ENCODE measurements at places on chromosomes 12 and 14. TPM values are rescaled to one million over a fixed set of nuclear protein-coding genes. Genes with fewer than 3 reads are reported as not detected.

Gene ZBTB42
- 2.0 TPM for total RNA-seq

Gene SERPINA5
- 2.3 TPM for total RNA-seq

Gene TMEM117
- total RNA-seq = 1.0 TPM

Gene KRT82
- total RNA-seq = not detected

Gene PLCZ1
- total RNA-seq = not detected

Gene TMEM253
- total RNA-seq = not detected

Gene KRT83
- not detected for total RNA-seq

Gene CFAP251
- total RNA-seq = 10.1 TPM

Gene GLIPR1L2
- not detected for total RNA-seq

Gene MMP17
- 3.7 TPM for total RNA-seq

Gene TPH2
- not detected for total RNA-seq

Gene TSHR
- not detected for total RNA-seq

Gene JAG2
- total RNA-seq = 7.6 TPM

Gene ESRRB
- not detected for total RNA-seq

Gene APPL2
- total RNA-seq = 45.1 TPM

Gene PRR13
- 11.0 TPM for total RNA-seq

Gene PTPN6
- total RNA-seq = 11.1 TPM

Gene FOXJ2
- 37.7 TPM for total RNA-seq

Gene DNAI7
- 5.2 TPM for total RNA-seq

Gene DDN
- not detected for total RNA-seq

Gene HOTAIR
- total RNA-seq = 2.1 TPM

Gene LTBP2
- total RNA-seq = 27.5 TPM

Gene SLC16A7
- 32.4 TPM for total RNA-seq

Gene FAM90A1
- not detected for total RNA-seq

Gene PKP2
- 0.77 TPM for total RNA-seq

Gene PLEKHH1
- 5.9 TPM for total RNA-seq

Gene ALDH6A1
- 61.5 TPM for total RNA-seq

Gene AMHR2
- not detected for total RNA-seq

Gene SLCO1B1
- total RNA-seq = not detected

Gene KRT2
- not detected for total RNA-seq

Gene LRRC23
- total RNA-seq = 13.5 TPM

Gene SLC5A8
- total RNA-seq = not detected

Gene TAS2R20
- total RNA-seq = 7.2 TPM

Gene SLC38A4
- 1.0 TPM for total RNA-seq

Gene FBLN5
- total RNA-seq = 304 TPM

Gene ZNF839
- total RNA-seq = 0.29 TPM

Gene DPF3
- total RNA-seq = not detected

Gene ALX1
- 0.61 TPM for total RNA-seq

Gene PCNX4
- 55.5 TPM for total RNA-seq

Gene HOXC13
- total RNA-seq = not detected

Gene TCL1A
- total RNA-seq = not detected

Gene GUCY2C
- not detected for total RNA-seq

Gene TSPAN19
- not detected for total RNA-seq

Gene RASSF8
- total RNA-seq = 163 TPM

Gene RPS29
- total RNA-seq = 2,160 TPM

Gene SLC22A17
- total RNA-seq = 49.4 TPM

Gene C12orf54
- total RNA-seq = not detected
